ENCODE measurements at places on chromosomes 12 and 14.

DNA sequence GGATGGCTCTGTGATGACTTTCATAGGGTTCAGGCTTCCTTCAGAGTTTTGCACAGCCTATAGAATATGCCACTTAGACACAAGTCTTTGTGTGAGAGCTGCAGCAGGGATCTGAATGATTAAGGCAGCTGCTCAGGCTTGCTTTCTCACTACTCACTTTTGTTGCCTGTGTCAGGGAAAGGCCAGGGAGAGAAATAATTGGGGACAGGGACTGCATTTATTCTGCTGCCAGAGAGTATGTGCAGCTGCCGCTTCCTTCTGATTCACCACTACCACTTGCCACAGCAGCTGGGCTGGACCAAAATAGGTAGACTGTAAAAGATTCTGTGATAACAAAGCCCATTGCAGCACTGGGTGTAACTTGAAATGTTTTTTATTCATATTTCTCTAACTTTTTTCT lies 49.7 kb downstream of the TRMT5 start:
- DNase-seq: no peak

DNA sequence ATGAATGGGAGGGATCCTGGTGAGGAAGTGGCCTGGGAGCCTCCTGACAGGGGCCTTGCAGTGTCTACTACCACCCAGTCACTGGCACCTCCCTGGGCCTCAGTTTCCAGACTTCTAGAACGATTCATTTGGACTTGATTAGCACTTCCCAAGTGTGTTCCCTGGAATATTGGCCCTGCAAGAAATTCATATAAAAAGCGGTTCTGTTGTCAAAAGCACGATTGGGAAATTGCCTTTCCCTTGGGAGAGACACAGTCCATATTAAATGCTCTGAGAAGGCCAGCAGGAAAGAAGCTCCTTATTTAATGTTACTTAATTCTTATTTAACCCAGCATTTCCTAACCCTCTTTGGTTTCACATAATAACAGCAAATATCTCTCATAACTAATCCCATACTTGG lies 61.9 kb downstream of the DRAM1 start:
- DNase-seq: no peak

DNA sequence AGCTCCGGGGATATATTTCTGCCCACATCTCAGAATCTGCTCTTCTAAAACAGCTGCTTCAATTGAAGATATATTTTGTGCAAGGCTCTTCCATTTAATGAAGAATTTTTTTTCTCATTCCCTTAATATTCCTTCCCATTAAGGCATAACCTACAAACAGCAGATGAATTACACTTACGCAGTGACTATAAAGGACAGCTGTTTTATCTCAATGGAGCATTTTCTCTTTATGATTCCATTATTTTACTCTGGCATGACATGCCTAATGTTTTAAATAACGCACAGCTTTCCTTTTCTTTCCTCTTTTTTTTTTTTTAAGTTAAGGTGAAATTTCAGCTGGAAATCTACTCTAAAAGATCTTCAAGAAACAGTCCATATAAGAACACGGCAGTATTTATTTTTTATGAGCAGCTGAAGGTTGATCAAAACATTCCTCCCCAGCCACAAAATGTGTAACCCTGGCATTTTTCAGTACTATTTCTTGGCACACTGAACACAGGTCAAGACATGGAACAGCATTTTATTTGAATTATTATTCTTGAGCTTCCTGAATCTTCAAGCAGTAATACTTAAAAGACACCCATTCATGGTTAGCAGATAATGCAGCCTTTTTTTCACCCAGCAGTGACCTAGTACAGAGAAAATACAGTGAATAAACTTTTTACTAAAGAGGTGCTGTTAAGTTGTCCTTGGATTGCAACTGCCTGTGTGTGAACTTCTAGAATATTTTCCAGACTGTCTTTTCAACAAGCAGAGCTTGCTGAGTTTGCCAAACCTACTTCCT lies 118.1 kb upstream of the FOXN3 start:
- DNase-seq: no peak

DNA sequence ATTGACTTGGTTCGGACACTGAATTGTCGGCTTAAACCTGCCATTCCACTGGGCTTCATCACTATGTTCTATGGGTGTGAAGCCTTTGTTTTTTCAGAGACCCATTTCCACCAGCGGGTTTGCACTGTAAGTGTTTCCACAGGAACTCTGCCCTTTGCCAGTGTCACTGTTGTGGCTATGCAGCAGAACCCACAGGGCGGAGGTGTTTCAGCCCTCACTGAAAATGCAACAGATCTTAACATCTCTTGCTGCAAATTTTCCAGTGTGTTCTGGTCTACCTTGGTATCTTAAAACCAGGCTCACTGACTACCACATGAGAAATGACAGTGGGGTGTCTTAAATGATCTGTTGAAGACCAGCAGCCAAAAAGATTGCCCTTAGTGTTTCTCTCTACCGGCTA lies 21.1 kb downstream of the PRKCH start:
- no peak for DNase-seq

- no peak for DNase-seq
These were observed 7.6 kb downstream of the TSPAN9 start for GRCh38 chr12:3084742-3085141.

GRCh38 chr14:80645667-80646413 lies 295.7 kb downstream of the CEP128 start:
- no peak for DNase-seq

DNA sequence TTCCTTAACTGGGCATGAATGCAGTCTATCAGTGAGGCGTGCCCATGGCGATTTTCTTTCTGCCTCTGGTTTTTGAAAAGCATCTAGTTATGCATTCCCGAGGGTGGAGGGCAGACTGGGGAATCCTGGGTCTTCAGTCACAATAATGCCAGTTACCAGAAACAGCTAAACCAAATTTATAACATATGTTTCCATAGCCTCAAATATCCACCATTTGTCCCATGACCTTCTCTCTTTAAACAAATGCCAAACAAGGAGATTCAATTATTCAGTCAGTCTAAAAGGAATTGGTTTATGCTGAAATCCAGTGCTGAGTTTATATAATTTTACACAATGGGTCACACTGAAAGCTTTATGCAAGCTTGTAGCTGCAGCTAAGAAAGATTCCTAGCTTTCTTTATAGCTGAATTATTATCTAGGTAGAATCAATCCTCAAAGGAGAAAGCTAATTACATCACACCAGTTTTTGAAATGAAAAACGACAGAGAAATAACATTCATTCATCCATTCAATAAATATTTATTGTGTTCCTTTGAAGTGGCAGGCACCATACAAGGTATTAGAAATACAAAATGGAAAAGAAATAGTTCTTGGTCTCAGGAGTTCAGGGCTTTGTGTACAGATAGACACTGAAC lies 131.3 kb upstream of the RAP1B start:
- DNase-seq: no peak

DNA sequence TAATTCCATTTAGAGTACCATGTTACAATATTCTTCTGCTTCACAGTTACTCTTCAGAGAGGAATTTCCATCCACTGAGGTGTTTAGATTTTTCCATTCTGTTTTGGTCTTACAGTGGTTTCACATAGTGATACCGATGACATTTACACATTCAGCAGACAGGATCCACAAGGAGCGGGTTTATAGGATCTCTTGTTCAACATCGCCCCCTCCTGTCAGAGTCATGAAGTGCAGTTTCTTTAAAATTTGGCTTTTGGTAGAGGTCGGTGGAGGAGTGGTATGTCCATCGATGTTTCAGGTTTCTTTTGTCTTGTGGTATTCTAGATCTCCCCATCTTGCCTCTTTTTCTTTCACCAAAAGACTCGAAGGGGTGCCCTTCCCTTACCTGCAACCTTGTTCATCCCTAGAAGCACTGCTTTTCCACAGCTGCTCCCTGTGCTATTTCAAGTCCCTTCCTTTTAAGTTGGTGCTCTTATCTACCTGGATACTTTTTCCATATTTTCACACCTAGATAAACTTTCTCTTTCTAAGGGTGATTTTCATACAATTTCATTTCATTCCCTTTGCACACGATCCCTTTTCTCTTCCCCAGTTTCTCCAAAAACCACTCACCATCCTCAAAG lies 181.3 kb downstream of the ITPR2 start:
- peak; percentile 46 for DNase-seq

DNA sequence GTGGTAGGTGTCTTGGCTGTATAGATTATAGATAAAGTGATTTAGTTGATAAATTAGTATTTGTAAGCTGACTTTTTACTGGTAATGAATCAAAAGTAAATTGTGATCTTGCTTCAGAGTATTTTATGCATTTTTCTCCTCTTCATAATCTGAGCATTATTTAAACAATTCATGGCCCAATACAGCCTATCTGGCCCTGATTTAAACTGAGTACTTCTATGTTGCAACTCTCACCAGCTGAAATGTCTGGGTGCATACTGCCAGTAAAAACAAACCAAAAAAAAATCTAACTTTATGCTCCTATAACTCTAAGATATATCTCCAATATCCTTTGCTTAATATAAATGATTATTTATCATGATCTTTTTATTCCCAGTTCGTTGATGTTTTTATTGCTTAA lies 86.6 kb downstream of the MIA2 start:
- no peak for DNase-seq

DNA sequence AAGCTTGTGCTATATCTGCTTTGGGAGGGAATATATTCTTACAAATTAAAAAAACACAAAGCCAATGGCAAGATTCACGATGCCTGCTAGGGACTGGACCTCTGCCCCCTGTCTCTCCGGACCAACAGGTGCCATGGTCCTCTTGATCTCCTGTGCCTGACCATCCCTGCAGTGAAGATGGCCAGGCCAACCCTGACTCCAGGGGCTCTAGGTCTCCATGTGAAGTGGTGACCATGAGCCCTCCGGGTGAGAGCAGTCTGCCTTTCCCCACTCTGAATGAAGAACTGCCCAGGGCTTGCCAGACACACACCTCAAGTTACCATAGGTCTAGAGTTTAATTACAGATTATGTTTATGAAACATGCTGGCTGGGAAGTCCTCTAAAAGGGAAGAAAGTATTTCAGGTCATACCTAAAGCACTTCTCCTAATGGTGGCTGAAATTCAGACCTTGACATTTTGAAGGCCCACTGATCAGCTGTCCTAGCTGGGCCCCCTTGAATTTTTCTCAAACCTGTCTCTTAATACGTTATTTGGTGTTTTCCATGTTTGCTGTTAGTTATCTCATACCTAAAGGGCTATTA lies 1.4 kb downstream of the ARHGDIB start:
- DNase-seq: no peak

GRCh38 chr14:104447750-104448149 lies 131.8 kb upstream of the C14orf180 start:
- DNase-seq: no peak

DNA sequence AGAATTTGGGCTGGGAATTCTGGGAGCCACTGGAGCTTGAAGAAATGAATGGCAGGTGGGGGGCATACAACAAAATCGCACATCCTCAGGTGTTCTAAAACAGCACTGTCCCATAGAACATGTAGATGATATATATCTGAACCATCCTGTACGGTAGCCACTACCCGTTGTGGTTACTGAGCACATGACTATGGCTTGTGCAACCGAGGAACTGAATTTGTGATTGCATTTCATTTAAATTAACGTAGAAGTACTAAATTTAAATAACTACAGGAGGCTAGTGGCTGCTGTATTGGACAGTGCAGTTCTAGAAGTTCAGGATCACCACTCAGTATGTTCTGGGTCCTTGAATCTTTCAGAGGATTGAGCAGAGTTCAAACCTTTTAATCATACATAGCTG lies 172.4 kb downstream of the PHETA1 start:
- no peak for DNase-seq

- DNase-seq: no peak
These were observed 2.1 kb downstream of the KRT7 start for GRCh38 chr12:52235001-52235764.

GRCh38 chr14:64766430-64767151 lies 62.4 kb downstream of the PLEKHG3 start:
- no peak for DNase-seq

DNA sequence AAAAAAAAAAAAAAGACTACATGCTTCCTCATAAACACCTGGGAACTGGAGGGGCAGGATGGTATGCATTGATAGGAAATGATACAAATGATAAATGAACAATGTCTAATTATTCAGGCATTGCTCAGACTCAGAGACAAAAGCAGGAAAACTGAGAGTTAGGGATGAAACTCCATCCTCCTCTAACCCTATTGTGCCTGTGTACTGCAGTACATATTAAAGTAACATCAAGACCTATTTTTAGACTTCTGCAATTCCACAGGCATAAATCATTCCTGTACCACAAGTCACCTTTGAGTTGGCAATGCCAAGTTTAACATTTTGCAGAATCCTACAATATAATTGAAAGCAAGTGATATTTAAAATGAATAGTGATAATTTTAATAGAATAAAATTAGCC lies 156.5 kb upstream of the USP15 start:
- no peak for DNase-seq

DNA sequence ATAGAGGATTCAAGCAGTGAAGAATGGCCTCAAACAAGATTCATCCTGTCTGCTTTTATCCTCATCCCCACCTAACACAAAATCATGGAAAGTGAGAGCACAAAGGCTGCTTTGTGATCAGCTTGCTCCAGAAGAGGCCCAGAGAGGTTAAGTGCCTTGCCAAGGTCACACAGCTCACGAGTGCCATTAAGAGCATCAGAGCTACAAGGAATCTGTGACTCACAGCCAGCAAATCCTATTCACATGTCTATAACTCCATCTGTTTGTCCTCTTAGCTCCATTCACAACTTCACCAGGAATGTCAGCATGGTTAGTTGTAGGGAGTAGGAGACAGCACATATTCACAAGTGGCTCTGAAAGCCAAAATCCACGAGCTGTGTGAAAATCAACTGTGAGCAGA lies 79.8 kb downstream of the TTC9 start:
- no peak for DNase-seq

GRCh38 chr14:46139649-46140048 lies 511.9 kb downstream of the RPL10L start:
- DNase-seq: no peak

DNA sequence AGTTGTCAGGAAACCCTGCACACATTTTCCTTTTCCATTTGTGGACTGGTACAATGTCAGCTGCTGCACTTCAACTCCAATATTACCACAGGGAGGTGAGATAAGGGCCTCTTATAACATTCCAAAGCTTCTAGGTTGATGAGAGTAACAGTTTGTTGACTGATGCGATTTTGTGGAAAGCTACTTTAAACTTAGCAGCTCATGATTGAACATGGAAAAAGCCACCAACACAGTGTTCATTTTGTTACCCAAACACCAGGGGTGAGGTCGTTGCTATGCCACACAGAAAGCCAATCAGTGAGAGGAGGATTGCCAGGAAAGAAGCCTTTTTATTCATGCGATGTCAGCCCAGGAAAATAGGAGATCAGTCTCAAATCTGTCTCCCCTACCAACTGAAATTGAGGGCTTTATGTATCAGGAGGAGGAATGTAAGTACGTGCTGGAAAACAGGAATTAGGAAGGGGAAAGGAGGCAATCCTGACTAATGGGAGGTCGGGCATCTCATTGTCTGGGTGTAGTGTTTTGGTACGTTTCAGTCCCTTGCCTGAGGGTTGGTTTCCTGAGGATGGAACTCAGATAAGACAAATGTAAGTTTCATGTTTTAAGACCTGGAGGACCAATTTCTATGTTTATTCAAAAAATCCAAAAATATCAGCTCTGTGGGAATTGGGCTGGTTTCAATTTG lies 92.7 kb upstream of the PLEKHA5 start:
- DNase-seq: no peak
